Panc1 (cell line): ENCODE measurements at places on chromosomes 4 and X. TPM values are rescaled to one million over a fixed set of nuclear protein-coding genes. Genes with fewer than 3 reads are reported as not detected.

DNA sequence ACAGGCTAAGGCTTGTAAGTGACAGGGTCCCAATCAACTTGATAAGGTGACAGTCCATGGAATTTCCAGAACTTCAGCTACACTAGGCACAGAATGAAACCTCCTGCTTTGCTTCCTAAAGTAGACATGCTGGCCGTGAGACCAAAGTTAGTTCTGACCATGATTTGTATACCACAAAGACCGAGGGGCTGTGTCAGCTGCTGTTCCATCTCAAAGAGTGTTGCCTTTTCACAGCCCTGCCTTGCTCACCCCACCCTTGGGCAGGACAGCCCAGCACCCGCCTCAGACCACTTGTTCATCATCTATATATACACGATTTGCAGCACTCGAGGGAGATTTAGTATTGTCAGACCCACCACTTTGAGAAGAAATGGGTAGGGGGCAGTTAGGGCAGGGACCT lies 5.3 kb downstream of the IDS start:
- DNase-seq: no peak

DNA sequence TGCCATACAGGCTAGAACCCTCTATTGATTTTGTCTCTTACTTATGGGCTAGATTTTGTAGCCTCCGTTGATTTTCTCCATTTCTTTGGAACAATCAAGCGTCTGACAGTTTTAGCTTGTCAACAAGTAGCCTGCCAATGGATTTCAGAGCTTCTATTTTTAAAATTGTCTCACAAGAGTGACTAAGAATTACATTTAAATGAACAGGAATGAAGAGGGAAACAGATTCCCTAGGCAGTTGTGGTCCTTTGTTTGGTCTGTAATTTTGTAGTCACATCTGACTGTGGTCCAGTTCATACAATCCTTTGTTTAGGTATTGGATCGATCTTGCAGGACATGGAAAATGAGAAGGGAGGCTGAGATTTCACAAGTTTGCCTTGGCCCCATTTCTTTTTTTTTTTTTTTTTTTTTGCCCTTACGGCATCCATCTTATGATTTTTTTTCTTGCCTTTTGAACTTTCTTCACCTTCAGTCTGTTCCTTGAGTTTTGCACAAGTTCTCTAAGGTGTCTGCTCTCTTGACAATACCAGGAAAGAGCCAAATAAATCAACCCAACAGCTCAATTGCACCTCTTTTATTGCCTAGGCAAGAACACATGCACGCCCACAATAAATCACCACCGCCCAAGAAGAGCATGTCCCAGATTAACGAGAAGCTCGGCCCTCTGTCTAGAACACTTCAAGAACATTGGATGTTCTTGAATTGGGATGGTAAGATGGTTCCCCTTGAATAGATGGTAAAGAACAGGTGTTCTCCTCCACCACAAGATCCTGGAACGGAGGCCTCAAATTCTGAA lies 86.5 kb upstream of the EGFL6 start:
- DNase-seq: no peak

- DNase-seq: no peak
Measured at GRCh38 chr4:153466949-153467896, 1.1 kb downstream of the TMEM131L start.

DNA sequence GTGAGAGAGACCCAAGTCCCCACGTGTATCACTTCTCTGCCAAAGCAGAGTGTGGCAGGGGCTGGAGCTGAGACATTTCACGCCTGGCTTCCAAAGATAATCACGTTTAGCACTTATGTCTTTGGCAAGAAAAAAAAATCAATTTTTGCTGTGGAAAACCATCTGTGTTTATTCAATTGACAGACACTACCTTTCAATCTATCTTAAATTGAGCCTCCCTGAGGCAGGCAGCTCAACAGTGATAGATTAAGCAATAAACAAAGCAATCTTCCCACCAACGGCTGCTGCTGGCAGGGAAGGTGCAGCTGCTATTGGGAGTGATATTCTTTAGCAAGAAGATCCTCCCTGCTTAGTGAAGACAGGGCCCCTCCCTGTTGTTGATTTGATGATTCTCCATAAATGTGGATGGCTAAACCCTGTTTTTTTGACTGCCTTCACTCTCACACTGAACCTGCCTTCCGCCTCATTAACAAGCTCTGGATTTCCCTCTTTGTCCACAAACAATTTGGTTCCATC lies 11.6 kb upstream of the MAGEB17 start:
- DNase-seq: no peak

DNA sequence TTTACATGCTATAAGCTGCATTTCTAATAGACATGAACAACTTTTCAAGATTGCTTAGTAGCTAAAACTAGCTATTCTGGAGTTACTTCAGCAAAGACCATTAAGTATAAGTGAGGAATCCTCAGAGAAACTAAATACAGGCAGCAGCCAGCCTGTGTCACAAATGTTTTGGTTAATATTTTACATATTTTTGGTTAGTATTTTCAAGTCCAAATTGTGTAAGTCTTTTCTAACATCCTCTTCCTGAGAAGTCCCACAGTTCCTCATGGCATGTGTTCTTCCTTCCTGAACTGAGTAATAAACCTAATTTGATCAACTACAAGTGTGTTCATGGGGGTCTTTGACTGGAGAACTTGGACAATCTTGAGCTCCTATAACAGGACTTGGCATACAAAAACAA lies 42.4 kb upstream of the MCF2 start:
- DNase-seq: no peak

DNA sequence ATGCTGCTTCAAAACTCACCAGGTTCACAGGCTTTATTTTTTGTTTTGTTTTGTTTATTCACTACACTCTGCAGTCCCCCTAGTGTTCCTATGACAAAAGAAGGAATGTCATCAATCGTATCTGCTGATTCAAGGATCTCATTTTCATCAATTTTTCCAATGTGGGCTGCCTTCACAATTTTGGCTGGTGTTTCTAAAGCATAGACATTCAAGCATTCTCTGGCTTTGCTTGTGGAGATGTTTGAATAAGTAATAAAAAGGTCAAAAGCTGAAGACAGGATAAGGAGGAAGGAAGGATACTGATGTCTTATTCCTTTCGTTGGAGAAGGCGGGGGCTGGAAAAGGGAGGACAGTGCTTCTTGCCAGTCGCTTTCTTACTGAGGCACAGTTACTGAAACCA lies 12.2 kb upstream of the KCNIP4 start:
- DNase-seq: no peak

GRCh38 chr4:179112441-179113170 lies 1670.4 kb upstream of the AGA start:
- no peak for DNase-seq

The TMEM47 gene
- total RNA-seq: 2.2 TPM

The RAP2C gene
- total RNA-seq: 36.2 TPM

The ADH4 gene
- total RNA-seq: 0.10 TPM

- no peak for DNase-seq
Measured at GRCh38 chr4:72974694-72975487, 94.6 kb downstream of the COX18 start.

GRCh38 chr4:14977830-14978229 lies 24.5 kb upstream of the CPEB2 start:
- no peak for DNase-seq

The PRR32 gene
- not detected for total RNA-seq

The CYP2U1 gene
- 1.2 TPM for total RNA-seq

The PPAT gene
- total RNA-seq: 38.3 TPM

DNA sequence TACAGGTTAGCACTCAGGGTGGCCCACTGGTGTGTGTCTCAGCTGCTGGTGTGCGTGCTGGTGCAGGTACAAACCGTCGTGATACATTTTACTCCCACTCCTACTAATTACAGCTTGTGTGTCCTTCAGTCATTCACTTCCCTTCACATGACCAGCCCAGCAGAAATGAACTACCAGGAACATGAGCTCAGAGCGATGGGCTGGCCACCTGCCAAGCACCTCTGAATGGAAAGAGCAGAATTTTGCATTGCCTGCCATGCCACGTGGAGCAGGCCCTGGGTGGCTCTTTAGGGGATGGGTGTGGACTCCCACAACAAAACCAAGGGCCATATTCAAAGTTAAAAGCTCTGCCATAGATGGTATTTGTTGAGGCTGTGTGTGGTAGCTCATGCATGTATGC lies 58.9 kb upstream of the PGM2 start:
- no peak for DNase-seq

GRCh38 chr4:15893962-15894361 lies 44.6 kb downstream of the FGFBP1 start:
- DNase-seq: peak; percentile 32

- no peak for DNase-seq
Measured at GRCh38 chr4:168781926-168782325, 228.1 kb downstream of the CBR4 start.

The RGN gene
- 3.4 TPM for total RNA-seq

The DMRTC1B gene
- not detected for total RNA-seq

The ARSJ gene
- total RNA-seq: 43.9 TPM

GRCh38 chr4:47696823-47697222 lies 141.0 kb downstream of the CORIN start:
- no peak for DNase-seq

GRCh38 chr4:184019076-184019475 lies 114.0 kb downstream of the STOX2 start:
- no peak for DNase-seq

The GPR143 gene
- not detected for total RNA-seq

GRCh38 chrX:37347420-37347819 lies 1.7 kb upstream of the PRRG1 start:
- DNase-seq: no peak

The ZFP92 gene
- total RNA-seq: 0.90 TPM

DNA sequence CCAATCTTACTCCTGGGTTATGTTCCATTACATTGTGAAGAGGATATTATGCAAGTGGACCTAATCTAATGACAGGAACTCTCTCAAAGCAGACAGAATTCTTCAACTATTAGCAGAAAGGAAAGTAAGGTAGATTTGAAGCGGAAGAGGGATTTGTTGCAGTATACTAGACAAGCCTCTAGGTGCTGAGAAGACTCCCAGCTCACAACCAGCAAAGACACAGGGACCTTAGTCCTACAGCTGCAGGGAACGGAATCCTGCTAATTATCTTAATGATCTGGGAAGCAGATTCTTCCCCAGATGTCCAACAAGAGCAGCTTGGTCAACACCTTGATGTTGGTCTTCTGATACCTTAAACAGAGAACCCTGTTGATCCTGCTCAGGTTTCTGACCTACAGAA lies 73.6 kb downstream of the STK32B start:
- DNase-seq: no peak

DNA sequence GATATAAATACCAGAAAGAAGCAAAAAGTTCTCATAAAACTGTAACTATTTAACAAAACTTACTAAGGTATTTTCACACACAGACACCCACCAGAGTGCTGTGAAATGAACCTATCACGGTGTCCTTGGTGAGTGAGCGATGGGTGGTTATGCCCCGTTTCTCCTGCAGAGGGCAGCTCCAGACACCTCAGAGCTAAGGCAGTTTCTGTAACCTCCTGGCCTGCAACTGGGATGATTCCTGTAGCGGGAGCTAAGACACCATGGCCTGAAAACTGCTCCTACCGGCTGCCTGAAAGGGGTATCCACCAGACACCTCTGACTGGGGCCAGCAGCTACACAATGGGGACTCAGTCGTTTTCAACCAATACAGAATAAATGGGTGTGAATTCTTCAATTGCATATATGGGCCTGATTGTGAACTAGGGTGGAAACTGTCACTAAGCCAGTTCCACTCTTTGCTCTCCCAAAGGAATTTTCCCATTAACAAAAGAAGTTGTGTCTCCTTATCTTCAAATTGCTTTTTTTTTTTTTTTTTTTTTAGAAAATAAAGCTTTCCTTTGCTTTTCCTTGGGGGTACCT lies 2375.8 kb upstream of the TENM3 start:
- peak; percentile 35 for DNase-seq

The DUX4 gene
- not detected for total RNA-seq

DNA sequence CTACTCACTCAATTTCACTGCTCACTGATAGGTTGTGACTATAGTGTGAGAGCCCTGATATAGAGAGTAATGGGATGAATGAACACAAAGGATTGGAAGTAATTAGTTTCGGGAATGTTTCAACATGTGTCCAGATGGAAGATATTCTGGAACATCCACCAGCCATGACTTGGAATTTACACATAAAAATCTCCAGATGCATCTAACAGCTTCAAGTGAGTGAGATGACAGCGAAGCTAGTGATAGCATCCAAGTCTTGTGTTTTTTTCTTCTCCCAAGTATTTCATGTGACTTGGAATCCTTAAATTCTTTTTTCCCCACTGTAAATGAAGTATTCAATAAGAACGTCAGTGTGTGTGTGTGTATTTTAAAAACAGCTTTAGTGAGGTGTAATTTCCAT lies 82.1 kb downstream of the CLDN34 start:
- no peak for DNase-seq

The SERPINA7 gene
- total RNA-seq: 0.15 TPM

The PABPC1L2B gene
- total RNA-seq: not detected

- no peak for DNase-seq
Measured at GRCh38 chr4:175891231-175891630, 79.2 kb upstream of the GPM6A start.

DNA sequence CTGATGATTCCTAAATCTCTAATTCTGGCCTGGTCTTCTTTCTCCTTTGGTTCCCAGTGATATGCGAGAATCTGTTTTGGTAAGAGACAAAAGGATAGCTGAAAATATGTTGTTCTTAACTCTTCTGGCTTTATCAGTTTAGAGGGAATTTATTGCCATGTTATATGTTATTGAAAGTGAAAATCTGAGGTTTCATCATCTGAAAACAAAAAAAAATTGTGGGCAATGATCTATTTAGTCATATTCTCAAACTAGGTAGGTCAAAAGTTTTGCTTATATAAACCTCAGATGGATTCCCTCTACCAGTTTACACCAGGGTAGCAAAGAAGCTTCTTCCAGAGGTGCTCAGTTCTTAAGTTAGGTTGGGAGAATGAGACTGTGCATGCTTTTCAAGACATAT lies 103.6 kb downstream of the ITM2A start:
- DNase-seq: no peak

- peak; percentile 8 for DNase-seq
Measured at GRCh38 chr4:101791182-101791558, 640 bp downstream of the BANK1 start.

DNA sequence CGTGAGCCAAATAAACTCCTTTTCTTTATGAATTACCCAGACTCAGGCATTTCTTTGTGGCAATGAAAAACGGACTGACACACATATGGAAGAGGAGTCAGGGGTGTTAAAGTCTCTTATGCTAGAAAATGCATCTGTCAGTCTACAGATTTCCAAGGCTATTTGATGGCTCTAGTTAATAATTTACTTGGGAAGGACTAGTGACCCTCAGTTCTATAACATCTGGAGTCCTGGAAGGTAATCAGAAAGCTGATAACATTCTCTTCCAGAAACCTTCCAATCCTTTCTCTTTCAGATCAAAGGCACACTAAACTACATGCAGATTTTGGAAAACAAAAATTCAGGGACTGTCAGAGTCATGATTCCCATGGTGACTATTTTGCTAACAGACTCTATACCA lies 142.0 kb upstream of the TEX13D start:
- no peak for DNase-seq
